ENCODE measurements at places on chromosomes 12 and 14.

DNA sequence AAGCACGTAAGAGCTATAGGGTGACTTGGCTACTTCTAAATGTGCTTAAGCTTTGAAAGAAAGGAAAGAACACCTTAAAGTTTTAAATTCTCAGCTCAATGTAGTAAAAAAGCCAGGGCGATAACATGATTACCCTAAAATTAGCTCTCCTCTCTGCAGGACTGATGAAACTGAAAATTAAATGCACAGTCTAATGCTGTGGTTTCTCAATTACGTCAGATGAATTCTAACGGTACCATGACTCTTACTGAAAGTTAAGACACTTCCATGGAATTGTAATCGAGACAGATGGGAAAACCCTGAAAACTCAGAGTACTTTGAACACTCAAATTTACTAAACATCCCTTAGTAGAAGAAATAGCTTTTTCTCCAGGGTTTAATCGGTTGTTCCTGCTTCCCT is 25.9 kb upstream of the PRKD1 start:
- no peak for DNase-seq

- DNase-seq: no peak
Measured at GRCh38 chr14:95425369-95426115, 90.9 kb downstream of the SYNE3 start.

GRCh38 chr12:19576506-19577280 is 137.4 kb downstream of the AEBP2 start:
- no peak for DNase-seq

- DNase-seq: peak; percentile 76
Measured at GRCh38 chr12:99984271-99985128, at the start of gene ANKS1B. Gene ANKS1B, minus strand, starts transcription at chr12:99984936. Its CDS starts 699 bp downstream, at chr12:99984237.

DNA sequence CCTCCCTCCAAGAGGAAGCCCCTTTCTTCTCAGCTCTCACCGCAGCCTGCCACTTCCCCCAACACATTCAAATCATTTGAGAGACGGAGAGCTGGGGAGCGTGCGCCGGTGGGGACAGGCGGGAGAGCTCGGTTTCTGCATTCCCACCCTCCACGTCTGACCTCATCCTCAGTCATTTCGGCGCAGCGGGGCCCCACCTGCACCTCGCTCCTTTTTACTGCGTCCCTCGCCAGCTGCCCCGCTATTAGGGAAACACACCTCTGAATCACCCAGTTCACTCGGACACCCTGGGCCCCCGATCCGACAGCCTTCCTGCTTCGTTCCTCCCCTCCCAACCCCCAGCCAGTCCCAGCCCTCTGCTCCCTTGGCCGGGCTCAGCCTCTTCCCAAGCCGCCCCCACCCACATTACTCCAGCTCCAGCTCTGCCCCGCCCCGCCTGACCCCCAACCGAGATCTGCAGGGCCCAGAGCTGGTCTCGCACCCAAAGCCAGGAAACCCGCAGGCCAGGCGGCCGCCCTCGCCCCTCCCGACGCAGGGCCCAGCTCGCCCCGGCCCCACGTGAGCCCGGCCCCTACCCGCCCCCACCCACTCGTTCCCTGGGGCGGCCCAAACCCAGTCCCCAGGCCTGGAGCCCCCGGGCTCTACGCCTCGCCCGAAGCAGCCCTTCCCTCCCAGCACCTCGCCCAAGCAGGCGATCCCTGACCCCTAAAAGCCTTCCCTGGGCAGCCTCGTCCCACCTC is 783 bp downstream of the CORO1C start:
- DNase-seq: peak; percentile 87

DNA sequence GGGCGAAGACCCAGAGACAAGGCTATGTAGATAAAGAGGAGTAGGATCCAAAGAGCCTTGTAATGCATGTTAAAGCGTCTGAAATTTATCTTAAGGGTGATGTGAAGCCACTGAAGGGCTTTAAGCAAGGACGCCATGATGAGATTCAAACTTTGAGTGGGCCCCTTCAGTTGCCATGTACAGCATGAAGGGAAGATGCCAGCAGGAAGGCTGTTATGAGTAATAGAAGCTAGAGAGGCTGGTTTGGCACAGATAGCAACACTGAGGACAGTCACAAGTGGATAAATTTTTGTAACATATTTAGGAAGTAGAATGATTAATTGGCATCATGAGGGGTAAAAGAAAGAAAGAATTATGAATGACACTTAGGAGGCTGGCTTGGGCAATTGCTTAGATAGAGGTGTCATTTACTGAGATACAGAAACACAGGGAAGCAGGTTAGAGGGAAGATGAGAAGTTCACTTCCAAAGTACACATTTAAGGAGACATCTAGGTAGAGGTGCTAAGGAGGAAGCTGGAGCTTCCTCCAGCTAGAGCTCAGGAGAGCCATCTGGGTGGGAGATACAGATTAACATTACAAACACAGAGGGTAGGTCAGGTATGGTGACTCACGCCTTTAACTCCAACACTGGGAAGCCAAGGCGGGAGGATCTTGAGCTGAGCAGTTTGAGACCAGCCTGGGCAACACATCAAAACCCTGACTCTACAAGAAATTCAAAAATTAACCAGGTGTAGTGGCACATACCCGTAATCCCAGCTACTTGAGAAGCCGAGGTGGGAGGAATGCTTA is 13.7 kb downstream of the ATG2B start:
- no peak for DNase-seq

- no peak for DNase-seq
Measured at GRCh38 chr12:32768518-32768917, 12.8 kb upstream of the YARS2 start.
